NCI-H1930 (cell line): ENCODE measurements at places on chromosomes 3 and 15.

DNA sequence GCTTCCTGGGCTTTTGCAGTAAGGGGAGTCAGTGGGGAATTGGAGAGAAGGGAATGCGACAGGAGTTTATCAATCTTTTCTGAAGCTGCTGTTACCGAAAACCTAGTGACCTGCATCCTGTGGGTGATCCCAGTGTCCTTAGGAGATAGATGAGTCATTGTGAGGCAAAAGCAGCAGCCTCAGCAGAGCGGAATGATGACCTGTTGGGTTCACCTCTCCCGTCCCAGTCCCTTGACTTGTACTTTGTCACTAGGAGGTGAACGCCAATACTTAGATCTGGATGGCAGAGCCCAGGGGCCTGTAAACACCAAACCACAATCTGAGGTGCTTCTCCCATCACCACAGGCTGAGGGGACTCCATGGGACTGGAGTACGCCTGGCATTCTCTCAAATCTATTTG is 17.9 kb downstream of the CDAN1 start:
- no peak for DNase-seq

DNA sequence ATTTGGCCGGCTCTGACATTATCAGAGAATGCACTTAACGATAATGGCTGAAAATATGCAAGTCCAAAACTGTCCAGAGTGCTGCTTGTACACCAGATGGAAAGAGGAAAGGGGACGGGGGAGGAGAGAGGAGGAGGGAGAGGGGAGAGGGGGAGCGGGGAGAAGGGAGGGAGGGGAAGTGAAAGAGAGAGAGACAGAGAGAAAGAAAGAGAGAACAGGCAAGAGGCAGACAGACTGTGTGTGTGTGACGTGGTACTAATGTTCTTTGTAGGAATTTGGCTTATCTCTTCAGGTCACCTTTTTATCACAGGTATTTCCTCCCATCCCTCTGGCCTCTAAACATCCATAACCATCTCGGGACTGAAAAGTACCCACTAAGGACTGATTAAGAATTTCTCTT is 75.1 kb upstream of the LMOD3 start:
- no peak for DNase-seq

DNA sequence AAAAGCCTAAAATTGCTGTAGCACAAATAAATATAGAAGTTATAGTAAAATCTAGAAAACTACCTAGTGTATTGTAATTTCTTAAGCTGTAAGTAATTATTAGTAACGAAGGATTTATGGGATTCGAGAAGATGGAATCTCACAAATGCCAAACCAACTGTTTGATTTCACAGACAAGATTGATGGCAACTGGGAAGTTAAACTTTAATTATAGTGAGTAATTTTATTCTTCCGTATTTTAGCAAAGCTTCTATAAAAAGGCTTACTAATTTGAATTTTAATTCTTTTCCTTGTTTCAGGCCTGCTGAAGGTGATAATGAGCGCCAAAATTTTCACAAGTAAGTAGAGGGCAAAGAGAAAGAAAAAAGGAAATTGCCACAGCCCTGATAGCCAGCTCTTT is 36.6 kb downstream of the GATM start:
- DNase-seq: no peak

- DNase-seq: no peak
Observed at GRCh38 chr3:72629191-72629631, 219.0 kb downstream of the SHQ1 start.

DNA sequence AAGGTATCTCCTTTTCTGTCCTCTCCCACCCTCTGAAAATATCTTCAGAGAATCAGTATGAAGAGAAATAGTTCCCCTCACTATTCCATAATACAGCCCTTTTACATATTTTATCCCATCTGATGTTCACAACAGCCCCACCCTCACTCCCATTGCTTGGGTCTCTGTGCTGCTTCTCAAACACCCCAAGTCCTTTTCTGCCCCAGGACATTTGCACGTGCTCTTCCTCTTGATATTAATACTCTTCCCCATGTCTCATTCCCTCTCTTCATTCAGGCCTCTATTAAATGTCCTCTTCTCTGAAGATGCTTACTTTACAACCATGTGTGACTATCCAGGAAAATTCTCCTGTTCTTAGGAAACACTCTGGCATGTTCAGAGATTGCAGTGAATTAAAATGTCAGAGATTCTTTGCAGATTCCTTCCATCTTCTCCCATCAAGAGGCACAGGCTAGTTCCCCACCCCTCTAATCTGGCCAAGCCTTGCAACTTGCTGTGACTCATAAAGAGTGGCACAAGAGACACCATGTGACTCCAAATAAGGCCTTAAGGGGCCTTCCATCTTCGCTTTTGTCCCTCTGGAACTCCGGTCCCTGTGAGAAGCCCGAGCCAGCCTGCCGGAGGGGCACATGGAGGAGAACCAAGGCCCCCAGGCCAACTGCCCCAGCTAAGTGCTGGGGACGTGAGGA is 128.5 kb downstream of the CHSY1 start:
- DNase-seq: no peak

DNA sequence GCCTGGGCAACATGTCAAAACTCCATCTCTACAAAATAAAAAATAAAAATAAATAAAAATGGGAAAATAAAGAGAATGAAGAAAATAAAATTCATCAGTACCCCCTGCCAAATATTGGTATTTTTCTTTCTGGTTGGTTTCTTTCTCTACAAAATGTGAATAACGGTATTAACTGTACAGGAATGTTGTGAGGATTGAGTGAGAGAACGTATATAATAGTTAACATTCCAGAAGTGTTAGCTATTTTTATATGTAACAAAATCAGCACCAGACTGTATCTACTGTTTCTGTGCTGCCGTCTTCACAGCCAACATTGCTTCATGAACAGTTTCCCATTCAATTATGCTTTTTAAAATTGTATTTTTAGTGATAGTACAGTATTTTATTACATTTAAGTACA is 25.5 kb upstream of the RNU6-1 start:
- DNase-seq: no peak

- no peak for DNase-seq
Observed at GRCh38 chr3:184687363-184688015, 24.4 kb downstream of the MAGEF1 start.

GRCh38 chr3:52195823-52196331 is 2.1 kb upstream of the ALAS1 start:
- no peak for DNase-seq

DNA sequence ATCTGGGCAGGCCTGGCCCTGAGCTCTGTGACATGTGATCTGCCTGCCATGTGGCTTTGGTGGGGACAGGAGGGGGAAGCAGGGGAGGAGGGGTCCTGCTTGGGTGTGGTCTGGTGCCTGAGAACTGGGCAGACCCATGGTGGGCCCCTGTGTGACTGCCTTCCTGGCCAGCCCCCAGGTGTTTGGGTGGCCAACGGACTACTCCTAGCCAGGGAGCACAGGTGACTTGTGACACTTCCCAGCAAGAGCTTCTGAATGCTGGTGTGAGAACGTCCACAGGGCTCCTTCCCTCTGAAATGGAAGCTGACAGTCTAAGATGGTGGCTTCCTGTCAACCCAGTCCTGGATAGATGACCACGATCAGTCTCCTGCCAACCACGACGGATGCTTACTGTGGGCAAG is 136.1 kb upstream of the MEF2A start:
- DNase-seq: no peak

GRCh38 chr3:122169911-122170310 is 13.6 kb upstream of the CASR start:
- no peak for DNase-seq

DNA sequence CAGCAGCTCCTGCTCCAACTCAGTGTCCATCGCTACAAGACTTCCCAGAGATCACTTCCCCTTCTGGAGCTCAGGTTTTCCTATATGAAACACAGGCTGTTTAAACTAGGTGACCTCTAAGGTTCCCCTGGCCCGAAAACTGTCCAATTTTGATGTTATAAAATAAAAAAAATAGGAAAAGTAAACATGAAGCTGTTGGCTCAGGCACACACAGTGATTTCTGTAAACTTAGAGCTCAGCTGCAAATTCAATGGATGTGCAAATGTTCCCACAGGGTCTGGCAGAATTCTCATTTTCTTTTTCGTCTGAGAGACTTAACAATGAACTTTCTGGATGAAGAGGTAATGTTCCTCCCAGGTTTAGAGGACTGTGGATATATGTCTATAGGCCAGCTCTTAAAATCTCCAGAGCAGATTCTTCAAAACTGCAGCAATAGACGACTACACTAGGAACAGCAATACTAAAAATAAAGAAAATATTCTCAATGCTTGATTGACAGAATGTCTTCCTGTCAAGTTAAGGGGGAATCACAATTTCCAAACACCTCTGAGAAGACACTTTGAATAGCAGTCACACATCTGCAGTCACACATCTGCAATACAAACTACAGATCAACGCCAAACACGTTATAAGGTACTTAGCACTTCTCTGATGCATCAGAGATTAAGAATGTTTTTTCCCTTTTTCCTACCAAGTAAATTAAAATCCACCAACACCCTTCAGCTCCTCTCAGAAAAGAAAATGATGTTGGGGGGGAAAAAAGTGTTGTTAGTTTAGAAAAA is 2.8 kb downstream of the NUP210 start:
- DNase-seq: no peak

DNA sequence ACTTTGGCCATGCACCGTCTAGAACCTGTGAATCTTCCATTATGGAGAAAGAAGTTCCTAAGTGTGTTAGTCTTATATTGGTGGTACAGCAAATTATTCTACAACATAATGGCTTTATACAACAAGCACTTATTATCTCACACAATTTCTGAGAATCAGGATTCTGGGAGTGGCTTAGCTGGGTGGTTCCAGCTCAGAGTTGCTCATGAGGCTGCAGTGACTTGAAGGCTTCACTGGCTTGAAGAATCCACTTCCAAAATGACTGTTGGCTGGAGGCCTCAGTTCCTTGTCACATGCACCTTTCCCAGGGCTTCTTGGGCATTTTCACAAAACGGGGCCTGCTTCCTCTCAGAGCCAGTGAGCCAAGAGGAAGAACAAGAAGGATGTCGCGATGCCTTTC is 82.3 kb upstream of the RNF7 start:
- DNase-seq: no peak

GRCh38 chr15:28886431-28887338 is 911 bp downstream of the APBA2 start:
- no peak for DNase-seq

- DNase-seq: no peak
Observed at GRCh38 chr3:17469954-17470353, 272.5 kb downstream of the TBC1D5 start.

DNA sequence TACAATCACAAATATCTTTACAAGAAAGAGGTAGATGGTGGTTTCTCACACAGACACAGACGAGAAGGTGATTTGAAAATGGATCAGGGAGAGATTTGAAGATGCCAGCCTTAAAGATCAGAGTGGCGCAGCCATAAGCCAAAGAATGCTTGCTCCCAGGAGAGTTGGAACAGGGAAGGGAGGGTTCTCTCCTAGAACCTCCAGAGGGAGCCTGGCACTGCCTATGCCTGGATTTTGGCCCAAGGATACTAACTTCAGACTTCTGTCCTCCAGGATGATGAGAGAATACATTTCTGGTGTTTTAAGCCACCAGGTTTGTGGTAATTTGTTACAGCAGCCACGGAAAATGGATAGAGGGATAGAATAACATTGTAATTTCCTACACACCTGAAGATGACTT is 279.1 kb downstream of the FAM43A start:
- no peak for DNase-seq

GRCh38 chr15:91913560-91913959 is 60.1 kb downstream of the SLCO3A1 start:
- no peak for DNase-seq

DNA sequence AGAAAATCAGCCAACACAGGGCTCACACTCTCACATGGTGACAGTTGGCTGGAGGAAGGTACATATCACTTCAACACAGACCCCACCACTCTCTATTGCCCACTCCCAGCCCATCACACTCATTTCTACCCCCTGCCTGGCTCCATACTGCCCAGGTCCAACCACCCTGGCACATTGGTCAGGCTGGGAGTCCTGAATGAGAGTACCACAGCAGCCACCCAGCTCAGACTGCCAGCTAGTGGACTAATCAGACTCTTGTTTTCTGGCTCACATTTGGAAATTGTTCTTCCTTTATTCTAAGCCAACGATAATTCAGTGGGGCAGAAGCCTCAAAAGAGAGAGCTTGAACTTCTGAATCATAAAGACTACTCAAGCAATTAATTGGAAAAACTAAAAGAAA is 20.0 kb downstream of the MRPL46 start:
- DNase-seq: no peak
